RWPE2 (cell line): ENCODE measurements at places on chromosomes 3 and 15.

DNA sequence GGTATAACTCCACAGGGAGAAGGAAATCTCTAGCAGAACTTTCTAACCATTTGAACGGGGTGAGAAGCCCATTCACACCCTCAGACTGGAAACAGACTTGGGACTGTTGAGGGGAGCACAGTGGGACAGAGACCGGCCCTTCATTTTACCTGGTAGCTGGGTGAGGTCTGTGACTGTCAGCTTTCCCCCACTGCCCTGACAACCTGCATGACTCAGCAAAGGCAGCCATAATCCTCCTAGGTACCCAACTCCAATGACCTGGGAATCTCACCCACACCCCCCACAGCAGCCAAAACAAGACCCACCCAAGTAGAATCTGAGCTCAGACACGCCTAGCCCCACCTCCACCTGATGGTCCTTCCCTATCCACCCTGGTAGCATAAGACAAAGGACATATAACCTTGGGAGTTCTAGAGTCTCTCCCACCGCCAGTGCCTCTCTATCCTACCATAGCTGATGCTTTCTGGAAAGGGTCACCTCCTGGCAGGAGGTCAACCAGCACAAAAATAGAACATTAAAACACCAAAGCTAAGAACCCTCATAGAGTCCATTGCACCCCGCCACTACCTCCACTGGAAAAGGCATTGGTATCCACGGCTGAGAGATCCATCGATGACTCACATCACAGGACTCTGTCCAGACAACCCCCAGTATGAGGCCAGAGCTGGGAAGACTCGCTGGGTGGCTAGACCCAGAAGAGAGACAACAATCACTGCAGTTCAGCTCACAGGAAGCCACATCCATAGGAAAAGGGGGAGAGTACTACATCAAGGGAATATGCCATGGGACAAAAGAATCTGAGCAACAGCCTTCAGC lies 28.0 kb downstream of the SENP7 start:
- DNase-seq: no peak

GRCh38 chr3:98140531-98140930 lies 6.7 kb upstream of the OR5H14 start:
- DNase-seq: no peak

- no peak for DNase-seq
Measured at GRCh38 chr15:93165734-93166470, 76.9 kb upstream of the RGMA start.

- DNase-seq: no peak
Measured at GRCh38 chr3:120678331-120678947, 3.6 kb downstream of the HGD start.

DNA sequence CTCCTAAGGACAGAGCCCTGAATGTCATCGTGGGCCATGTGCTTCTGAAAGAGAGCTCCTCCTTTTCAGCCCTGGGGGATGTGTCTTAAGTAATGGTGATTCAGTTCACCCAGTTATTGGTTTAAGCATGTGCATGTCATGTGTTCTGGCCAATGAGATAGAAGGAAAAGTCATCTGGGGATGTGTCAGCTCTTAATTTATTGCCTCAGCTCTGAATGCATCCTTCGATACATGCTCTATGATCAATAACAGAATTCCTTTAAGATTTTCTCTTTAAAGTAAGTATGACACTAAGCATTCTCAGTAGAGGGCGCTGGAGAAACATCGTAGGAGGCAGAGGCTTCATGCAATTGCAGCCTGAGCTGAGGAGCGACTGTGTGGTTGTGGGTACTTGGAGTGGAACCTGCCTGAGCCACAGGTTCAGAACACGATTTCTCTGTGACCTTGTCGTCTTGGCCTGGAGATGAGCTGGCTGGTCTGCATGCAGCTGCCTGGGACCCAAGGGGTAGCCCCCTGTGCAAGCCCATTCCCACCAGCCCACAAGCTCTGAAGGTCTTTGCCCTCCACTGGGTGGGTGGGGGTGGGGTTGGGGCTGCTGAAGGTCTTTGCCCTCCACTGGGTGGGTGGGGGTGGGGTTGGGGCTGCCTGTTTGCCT lies 69.5 kb downstream of the C3orf38 start:
- no peak for DNase-seq

DNA sequence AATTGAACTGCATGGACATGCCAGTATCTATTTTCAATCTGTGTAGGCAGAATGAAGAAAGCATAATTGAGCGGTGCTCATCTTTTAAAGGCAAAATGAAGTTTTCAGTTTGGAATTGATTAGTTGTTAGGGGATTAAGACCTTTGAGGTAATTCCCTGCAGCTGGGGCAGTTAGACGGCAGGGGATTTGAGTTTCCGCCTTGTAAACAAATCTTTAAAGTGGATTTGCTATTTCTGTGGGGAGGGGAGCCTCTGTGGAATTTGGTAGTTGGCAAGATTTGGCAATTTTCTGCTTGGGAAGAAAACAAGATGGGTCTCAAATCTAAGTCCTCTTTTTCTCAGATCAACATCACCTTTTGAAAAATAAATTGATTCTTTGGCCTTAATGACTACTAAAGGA lies 212.5 kb upstream of the CNTN6 start:
- DNase-seq: no peak

GRCh38 chr3:139225548-139225947 lies 118.3 kb upstream of the MRPS22 start:
- DNase-seq: no peak

- DNase-seq: no peak
Measured at GRCh38 chr3:59107856-59108815, 58.3 kb upstream of the CFAP20DC start.

- no peak for DNase-seq
Measured at GRCh38 chr3:69300296-69300695, 85.6 kb downstream of the FRMD4B start.

DNA sequence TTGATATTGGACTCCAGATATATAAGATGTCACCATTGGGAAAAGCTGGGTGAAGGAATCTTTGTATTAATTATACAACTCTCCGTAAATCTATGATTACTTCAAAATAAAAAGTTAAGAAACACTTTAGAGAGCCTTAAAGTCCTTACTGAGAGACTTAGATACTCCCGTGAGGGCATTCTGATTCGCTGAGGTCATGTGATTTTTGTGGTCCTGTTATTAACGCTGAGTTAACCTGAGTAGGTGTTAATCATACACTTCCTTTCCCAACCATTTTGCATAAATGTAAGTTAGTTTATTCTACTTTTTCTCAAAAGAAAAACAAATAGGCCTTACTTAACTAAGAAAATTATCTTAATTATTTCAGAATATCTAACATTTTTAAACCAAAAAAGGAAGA lies 67.1 kb upstream of the LMOD3 start:
- no peak for DNase-seq

DNA sequence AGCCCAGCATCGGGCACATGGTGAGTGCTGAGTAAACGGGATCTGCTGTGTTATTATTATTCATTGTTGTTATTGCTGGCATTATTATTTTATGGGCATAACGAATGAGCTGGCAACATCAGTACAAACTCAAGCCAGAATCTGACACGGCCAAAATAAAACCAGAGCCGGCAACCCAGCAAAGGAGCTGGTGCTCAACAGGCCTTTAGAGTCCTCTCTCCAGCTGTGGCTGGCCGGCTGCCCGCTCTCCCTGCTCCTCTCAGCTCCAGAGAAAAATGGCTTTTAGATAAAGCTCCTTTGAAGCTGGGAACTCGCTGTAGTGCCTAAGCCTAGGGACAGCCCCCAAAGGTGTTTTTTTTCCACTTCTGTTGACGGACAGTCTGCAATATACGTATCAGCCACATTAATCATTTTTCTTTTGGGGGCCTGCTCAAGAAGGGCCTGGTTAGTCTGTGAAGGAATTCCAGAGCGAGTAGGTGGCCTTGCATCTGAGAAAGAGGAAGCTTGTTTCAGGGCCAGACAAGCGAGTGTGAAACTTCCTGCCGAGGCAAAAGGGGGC lies 193.9 kb upstream of the UBE2E1 start:
- DNase-seq: no peak

- no peak for DNase-seq
Measured at GRCh38 chr3:100893590-100893989, 99.6 kb downstream of the ABI3BP start.

DNA sequence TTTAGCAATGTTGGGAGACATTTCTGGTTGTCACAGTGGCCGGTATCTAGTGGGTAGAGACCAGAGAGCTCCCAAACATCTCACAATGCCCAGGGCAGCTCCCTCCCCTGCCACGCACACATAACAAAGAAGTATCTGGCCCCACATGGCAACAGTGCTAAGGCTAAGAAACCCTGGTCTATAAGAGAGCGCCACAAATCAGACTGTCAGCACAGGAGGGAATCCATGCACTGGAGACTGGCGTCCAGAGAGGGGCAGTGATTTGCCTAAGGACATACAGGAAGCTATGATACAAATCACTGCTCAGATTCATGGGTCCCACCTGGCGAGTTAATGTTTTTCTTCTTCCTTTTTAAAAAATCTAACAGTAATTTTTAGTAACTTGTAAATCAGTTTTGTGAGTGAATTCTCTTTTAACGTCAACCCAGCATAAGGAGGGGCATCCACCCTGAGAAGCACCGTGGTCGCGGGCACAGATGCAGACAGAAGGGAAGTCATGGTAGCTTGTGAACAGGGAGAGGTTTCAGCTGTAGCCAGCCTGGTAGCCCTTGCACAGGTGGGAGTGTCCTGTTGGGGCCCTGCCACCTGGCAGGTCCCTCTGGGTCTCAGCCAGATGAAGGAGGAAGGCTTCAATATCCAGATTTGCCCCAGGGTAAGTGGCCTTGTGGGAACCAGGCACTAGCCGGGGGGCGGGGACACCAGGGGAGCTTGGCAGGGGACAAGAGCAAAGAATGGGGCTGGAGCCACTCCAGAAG lies 8.7 kb downstream of the ISG20 start:
- peak; percentile 64 for DNase-seq

- peak; percentile 72 for DNase-seq
Measured at GRCh38 chr3:32045091-32045915, 61.1 kb upstream of the GPD1L start.

DNA sequence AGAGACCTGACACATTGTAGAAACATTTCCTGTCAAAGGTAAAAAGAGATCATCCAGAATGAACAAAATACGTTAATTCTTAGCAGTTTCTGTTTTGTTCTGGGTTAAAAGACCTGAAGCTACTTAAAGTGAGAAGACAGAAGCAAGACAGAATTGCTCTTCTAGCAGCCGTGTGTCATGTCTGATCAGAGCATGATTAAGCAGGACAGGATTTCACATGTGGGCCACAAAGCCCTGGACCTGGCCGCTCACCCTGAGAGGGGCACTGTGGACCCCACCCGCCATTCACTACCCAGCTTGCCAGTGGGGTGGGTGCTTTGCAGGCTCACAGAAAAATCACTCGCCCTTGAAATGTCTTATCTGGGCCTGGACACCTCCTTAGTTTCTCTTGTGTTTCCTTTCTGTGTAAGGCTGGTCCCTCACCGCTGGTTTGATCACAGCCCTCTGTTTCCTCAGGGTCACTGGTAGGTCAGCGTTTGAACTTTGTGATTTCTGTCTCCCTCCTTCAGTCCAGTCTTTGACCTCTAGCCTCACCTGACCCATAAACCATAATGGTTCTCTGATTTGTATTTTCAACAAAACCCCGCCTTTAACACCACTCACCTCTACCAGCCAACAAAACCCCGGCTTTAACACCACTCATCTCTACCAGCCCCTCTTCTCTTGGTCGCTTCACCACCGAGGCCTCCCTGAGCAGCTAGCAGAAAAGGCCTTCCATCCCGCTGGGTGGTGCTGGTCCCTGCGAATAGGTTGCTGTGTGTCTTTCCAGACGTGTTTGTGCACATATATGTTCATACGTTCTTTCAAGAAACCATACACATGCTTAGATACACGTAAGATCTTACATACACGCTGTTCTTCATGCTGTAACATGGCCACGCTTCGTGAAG lies 185.0 kb downstream of the OR4M2 start:
- DNase-seq: no peak

GRCh38 chr3:71372241-71372768 lies 211.2 kb downstream of the FOXP1 start:
- no peak for DNase-seq

GRCh38 chr3:108728934-108729333 lies 28.3 kb downstream of the RETNLB start:
- DNase-seq: no peak

GRCh38 chr3:12249519-12249918 lies 39.4 kb upstream of the PPARG start:
- no peak for DNase-seq

DNA sequence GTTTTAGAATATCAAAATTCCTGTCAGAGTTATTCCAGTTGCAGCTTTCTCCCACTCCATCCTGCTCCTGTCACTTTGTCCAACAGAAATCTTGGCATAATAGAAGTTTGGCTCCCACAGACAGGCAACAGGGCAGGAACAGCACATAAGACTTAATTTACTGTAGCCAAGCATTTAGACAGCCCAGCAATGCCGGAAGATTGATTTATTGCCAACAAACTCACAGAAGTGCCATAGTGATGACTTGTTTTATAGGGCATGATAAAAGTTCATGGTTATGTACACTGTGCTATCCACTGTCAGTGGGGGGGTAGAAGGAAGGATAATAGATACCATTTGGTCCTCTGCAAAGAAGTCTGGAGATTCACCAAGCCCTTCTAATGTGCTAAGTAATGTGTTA lies 98.3 kb upstream of the CBLB start:
- no peak for DNase-seq

DNA sequence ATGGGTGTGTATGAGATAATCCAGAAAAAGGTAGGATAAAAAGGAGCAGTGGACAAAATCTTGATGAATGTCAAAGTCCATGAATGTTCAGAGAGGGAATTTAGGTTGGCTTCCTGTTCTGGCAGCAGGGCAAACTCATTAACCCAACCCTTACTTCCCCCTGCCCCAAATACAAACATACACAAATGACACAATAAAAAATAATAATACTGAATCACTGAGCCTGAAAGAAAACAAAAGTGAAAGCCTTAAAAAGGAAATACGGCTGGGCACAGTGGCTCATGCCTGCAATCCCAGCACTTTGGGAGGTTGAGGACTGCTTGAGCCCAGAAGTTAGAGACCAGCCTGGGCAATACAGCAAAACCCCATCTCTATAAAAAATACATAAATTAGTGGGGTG lies 62.9 kb downstream of the GPR176 start:
- no peak for DNase-seq

GRCh38 chr3:66839508-66839907 lies 158.6 kb upstream of the KBTBD8 start:
- DNase-seq: no peak

- DNase-seq: no peak
Measured at GRCh38 chr15:82572986-82573385, 32.7 kb upstream of the RPS17 start.

DNA sequence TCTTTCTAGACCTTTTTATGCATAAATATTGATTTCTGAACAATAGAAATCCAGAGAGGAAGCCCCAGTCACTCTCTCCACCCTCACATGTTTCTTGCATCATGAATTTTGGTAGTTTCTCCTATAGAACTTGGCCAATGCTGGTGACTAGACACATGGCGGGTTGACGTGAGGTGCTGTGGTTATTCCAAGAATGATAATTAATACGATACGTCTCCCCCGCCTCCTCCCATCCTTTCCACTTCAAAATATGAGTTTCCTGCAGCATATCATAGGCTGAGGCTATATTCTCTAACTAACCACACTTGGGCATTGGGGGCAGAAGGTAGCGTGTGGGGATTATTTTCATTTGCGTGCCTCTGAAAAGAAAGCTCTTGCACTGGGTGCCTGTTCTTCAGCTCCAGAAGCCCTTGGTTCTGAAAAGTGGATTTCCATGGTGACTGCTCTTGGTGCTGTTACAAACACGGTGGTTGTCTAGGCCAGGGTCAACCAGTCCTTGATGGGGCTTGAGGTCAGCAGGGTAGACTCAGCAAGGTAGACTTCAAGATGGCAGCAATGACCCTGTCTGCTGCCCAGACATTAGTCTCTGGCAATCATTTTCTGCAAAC lies 5.3 kb downstream of the TNFSF10 start:
- DNase-seq: no peak
